ENCODE measurements at places on chromosomes 11 and 22. TPM values are rescaled to one million over a fixed set of nuclear protein-coding genes. Genes with fewer than 3 reads are reported as not detected.

GRCh38 chr11:9951807-9952206, 287.9 kb downstream of the SWAP70 start:
- no peak for DNase-seq

- no peak for DNase-seq
Measured at GRCh38 chr22:46042786-46043185, 65.8 kb upstream of the WNT7B start.

GRCh38 chr22:44307509-44308169, 5.1 kb downstream of the SHISAL1 start:
- no peak for DNase-seq

- no peak for DNase-seq
Measured at GRCh38 chr11:75793966-75794365, 21.0 kb upstream of the UVRAG start.

Gene PANX2
- total RNA-seq = not detected

Gene KLHL35
- total RNA-seq = not detected

Gene LDHAL6A
- total RNA-seq = not detected

DNA sequence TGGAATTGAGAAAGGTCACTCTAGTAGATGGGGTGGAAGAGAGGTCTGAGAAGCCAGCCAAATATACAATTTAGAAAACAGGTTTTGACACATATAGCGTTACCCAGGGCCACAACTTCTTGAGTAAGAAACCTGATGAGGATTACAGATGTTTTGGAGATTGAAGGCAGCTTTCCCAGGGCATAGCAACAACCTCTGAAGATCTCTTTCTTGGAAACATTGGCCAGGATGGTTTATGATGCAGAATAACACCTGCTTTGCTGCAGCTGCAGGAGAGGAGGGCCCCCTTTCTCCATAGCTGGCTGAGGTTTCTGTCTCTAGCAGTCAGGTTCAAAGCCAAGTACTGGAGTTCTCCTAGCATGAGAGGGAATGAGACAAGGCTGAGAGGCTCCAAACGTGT, 75.1 kb upstream of the NUP50 start:
- DNase-seq = no peak

DNA sequence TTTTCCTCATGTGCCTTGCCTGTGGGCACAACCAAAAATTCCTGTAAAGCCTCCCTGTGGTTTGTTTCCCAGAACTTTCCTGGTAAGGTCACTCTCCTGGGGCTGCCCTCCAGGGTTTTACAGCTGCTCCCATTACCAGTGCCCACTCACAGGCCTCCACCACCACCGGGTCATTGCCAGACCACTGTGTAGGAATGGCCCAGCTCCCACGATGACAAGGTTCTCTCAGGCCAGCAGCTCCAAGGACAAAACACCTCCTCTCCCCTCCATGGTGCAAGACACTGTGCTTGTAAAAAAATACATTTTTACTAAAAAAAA, 96.1 kb upstream of the AKIP1 start:
- no peak for DNase-seq

GRCh38 chr22:20392983-20393704, 807 bp upstream of the ZNF74 start:
- DNase-seq = no peak

DNA sequence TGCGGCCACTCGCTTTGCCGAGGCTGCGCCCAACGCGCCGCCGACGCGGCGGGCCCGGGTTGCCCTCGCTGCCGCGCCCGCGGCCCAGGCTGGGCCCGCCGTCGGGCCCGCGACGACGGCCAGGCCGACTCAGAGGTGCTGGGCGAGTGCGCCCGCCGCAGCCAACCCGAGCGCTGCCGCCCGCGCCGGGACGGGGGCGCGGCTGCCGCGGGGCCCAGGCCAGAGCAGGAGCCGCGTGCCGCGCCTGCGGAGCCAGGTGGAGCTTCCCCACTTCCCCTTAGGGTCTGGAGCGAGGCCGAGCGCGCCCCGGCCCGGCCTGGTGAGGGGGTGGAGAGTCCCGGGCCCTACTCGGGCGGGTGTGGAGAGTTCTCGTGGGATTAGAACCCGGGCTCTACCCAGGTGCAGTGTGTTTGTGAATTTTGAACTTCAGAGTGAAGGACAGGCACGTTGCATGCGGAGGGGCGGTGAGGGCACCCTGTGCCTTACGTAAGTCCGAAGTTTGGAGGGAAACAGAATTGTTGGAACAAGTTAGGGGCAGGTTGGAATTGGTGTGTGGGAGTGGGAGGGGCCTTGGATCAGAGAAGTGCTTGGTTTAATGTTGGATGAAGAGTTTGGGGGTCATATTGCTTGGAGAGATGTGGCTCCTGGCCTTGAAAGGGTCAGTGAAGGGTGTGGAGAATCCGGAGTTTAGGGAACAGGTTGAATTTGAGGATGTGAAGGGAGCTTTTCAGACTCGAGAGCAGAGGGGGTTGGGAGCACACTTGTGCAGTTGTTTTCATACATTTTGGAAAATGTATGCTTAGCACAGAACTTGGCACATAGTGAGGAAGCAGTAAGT, 697 bp downstream of the RNF169 start:
- DNase-seq = peak; percentile 82

GRCh38 chr11:13339195-13340153, 61.9 kb downstream of the BMAL1 start:
- no peak for DNase-seq

- no peak for DNase-seq
Measured at GRCh38 chr22:43310798-43311197, 32.4 kb downstream of the SCUBE1 start.

- no peak for DNase-seq
Measured at GRCh38 chr11:100367892-100368291, 319.2 kb upstream of the ARHGAP42 start.

Gene MISFA
- total RNA-seq = not detected

DNA sequence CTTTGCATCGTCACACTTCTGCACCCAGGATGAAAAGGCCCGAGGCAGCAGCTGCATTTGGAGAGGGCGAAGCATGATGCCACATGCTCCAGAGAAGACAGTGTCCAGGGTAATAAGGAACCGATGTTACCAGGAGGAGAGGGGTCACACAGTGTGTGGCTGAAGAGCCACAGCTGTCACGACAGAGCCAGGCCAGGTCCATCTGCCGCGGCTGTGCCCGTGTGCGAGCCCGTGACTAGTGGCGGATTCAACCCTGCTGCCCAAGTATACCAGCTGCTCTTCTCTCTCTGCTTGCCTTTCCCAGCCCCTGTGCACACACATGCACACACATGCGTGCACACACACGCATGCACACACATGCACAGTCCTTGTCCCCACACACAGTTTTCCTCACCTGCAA, 1432.5 kb downstream of the BRD1 start:
- DNase-seq = no peak

Gene MIAT
- total RNA-seq = 5.2 TPM

Gene LGALS12
- not detected for total RNA-seq

- no peak for DNase-seq
Measured at GRCh38 chr11:61364012-61364675, 2.0 kb downstream of the TMEM138 start.

- DNase-seq = no peak
Measured at GRCh38 chr11:93545566-93545965, 2.4 kb upstream of the SMCO4 start.

- DNase-seq = no peak
Measured at GRCh38 chr11:63804259-63804658, 9.0 kb upstream of the SPINDOC start.

DNA sequence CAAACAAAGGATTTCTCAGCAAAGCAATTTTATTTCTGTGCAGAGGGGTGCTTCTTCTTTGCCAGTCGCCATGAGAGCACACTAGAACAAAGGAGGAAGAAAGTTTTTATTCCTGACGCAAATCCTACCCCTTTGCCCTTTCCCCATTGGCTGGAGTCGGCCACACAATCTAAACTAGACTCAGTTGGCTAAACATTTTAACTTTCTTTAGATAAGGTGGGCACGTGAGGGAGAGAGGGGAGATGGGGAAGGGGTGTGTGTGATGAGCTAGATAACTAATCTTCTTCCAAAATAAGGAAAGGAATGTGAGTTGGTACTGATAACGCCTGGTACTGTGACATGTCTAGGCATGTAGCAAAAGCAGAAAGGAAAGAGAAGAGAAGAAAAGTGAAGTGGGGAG, 626 bp downstream of the TRIM22 start:
- DNase-seq = no peak

- DNase-seq = no peak
Measured at GRCh38 chr11:16902781-16903378, 111.3 kb downstream of the PLEKHA7 start.

- DNase-seq = no peak
Measured at GRCh38 chr11:106496677-106497076, 419.2 kb downstream of the AASDHPPT start.
